ENCODE measurements at places on chromosomes 2 and 18. TPM values are rescaled to one million over a fixed set of nuclear protein-coding genes. Genes with fewer than 3 reads are reported as not detected.

DNA sequence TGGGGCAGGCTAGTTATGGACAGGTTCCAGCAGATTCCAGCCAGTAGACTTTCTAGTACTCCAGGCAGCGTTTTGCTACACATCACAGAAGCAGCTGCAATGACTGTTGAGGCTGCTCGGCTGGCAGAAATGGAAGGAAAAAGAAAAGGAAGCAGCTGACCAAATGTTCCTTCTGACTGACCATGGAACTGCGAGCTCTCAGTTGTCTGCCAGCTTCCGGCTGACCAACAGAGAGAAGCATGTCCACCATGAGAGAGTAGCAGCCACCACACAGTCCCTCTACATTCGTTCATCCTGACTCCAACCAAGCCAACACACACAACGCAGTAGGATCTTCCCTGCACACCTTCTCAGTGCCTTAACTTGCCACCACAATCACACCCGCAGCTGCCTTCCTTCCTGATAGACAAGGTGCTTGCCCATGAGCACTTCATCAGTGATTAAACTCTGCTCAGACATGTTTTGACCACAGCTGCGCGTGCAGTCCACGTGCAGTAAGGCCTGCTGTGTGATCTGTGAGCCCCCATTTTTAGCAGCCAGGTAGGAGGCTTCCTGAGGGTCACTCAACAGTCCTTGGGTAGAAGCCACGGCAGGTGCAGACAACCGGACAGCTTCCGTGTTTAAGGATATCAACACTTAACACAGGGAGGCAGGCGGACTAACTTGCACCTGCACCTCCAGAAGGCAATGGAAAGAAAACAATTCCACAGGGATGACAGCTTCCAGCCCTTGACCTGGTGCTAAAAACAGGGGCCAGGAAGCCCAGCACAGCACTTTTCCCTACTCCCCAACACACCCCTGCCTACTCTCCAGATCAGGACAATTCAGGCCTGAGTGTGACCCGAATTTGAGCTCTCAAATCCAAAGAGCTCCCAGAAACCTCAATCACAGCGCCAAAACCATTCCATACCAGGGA, 996 bp downstream of the TGFBRAP1 start:
- DNase-seq: no peak

The MOCOS gene
- 0.33 TPM for total RNA-seq

DNA sequence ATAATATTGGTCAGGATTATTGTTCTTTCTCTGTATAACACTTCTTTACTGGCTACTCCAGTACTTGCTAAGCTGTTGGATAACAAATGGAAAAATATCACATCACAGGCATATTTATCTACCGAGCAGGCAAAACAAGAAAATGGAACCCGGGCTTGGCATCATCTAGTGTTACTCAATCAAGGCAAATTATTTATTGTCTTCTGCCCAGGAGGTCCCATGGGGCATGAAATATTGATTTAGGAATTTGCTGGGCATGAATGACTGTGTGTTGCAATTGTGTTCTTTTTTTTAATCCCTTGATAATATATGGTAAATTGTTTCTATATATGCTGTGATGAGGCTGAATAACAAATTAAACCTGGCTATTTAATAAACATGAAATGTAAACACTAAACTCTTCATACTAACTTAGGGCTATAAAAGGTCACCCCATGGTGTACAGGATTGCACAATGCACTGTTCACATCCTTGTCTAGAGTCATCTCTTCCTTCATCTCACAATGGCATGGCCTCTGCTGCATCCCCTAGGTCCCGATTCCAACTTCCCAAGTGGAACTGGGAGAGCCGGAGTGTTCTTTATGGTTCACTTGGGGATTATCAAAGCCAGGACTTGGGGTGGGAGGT, 2.2 kb upstream of the PARD3B start:
- no peak for DNase-seq

The RBKS gene
- 2.7 TPM for total RNA-seq

The EGR4 gene
- total RNA-seq: not detected

- DNase-seq: no peak
These were observed 398.6 kb upstream of the CDH7 start for GRCh38 chr18:65352186-65352585.

- no peak for DNase-seq
These were observed 372.9 kb downstream of the ARL6IP6 start for GRCh38 chr2:153091344-153091743.

GRCh38 chr2:126784045-126784444, 114.6 kb upstream of the TEX51 start:
- DNase-seq: no peak

DNA sequence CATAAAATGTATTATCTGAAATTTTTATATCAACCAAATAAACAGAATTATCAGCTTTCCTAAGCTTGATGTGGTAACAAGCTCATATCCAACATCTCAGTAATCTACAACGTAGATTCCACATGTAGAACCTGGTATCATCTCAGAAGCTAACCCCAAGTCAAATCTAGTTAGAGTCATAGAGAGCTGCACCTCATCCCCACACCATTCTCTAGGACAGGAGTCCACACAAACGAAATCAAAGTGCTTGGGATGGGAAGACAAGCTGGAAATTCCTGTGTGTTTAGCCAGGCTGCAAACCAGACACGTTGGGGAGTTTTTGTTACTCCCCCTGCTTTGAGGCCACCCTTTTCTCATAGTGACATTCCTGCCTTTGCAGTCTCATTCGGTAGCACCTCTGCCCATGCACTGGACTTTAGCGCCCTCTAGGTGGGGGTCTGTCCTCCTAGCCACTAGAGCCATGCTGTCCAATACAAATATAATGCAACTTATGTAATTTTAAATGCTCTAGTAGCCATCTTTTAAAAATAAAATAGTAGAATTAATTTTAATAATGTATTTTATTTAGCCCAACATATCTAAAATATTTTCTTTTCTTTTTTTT, 28.1 kb upstream of the SATB2 start:
- no peak for DNase-seq

- DNase-seq: no peak
These were observed 247.0 kb downstream of the AGAP1 start for GRCh38 chr2:235740821-235741220.

The ANKRD29 gene
- total RNA-seq: 9.2 TPM

The KCMF1 gene
- 90.2 TPM for total RNA-seq

The SCYGR4 gene
- not detected for total RNA-seq

GRCh38 chr2:157173740-157174184, 83.7 kb upstream of the GALNT5 start:
- DNase-seq: no peak

The HTR2B gene
- total RNA-seq: 1.5 TPM

GRCh38 chr2:217822296-217823252, 180.2 kb downstream of the TNS1 start:
- peak; percentile 17 for DNase-seq

The RAB3GAP1 gene
- 48.6 TPM for total RNA-seq

DNA sequence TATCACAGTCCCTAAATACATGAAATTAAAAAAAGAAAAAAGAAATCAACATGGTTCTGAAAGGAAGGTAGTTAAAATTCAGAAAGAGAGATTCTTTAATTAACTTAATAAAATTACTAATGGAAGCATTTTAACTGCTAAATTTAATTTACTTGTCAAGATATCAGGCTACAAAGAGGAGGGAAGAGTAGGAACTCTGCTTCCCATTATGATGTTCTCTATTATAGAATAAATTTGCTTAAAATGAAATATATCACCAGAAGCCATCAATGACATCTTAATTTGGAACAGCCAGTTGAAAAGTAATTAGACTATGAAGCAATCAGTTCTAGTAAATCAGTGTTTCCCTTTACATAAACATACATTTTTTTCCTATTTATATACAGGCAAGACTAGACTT, 611.8 kb upstream of the FANCL start:
- DNase-seq: no peak

The IL37 gene
- total RNA-seq: not detected

Measured in left ventricle myocardium inferior (tissue), 1 donor.